ENCODE measurements at places on chromosomes 13 and 19.

DNA sequence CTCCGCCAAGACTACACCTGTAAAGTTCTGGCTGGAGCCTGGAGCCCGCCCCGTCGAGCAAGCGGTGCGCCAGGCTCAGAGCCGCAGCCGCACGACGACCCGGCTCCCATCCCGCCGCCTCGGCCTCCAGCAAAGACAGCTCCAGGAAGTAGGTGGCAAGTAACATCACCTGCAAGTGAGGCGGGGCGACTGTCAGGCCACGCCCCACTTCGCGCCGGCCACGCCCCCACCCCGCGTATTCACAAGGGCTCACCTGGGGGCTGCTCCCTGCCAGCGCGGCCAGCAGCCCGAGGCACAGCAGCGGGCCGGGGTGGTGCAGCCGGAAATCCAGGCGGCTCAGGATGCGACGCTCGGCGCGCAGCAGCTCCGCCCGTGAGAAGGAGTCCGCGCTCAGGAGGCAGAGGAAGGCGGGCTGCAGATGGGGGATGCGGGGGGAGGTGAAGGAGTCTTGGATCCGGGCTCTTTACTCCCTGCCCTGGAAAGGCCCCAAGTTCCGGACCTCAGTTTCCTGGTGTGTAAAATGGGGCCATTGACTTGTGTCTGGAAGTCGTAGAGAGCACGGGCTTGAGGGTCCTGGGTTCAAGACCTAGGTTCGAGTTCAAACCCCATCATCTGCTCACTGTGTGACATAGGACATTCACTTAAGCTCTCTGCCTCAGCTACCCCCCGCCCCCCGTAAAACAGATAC is 3.2 kb downstream of the CCNP start:
- no peak for DNase-seq

GRCh38 chr19:6826281-6826920 is 53.9 kb downstream of the VAV1 start:
- no peak for DNase-seq

GRCh38 chr13:32969516-32969941 is 46.7 kb upstream of the KL start:
- DNase-seq: no peak

DNA sequence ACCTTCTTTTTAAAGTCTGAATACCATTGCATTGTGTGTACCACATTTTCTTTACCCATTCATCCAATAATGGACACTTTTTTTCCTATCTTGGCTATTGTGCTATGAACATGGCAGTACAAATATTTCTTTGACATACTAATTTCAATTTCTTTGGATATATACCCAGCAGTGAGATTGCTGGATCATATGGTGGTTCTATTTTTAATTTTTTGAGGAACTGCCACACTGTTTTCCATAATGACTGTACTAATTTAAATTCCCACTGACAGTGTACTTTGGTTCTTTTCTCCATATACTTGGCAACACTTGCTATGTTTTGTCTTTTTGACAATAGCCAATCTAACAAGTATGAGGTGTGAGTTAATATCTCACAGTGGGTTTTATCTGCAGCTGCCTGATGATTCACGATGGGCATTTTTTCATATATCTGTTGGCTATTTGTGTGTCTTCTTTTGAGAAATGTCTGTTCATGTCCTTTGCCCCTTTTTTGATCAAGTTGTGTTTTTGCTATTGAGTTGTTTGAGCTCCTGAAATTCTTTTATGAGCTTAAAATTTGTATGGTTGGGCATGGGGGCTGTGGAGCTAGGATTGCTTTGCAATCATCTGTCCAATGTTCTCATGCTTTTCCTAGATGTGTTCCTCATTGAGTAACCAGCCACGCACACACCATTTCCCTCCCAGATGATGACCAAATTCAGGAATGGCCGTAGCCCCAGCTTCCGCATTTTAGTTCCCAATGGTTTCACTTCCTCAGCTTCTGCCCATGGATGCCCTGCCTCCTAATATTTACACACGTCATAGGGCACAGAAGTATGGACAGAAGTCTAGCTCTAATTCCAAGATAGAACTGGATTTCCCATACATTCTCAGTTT is 380.0 kb upstream of the SGCG start:
- DNase-seq: no peak

DNA sequence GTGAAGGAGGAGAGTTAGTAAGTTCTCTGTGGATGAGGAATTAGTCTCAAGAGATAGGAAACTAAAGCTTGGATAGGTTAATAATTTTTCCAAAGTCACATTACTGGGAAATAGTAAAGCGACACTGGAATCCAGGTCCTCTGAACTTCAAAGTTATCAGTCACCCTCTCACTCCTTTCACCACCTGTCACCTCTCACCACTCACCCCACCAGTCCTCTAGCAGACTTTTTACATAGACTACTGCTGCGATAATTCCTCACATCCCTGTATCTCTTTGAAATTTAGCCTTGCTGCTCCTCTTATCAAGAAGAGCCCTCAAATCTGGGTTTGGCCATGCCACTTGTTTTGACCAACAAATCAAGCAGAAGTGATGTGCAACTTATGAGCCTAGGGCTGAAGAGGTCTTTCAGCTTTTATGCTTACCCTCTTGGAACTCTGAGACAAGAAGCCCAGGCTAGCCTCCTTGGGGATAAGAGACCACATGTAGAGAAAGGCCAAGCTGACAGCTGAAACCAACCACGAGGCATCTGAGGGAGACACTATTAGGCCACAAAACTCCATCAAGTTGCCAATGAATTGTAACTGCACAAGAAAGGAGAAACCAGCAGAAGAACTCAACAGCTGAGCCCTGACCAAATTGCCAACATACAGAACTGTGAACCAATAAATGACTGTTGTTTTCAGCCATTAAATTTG is 41.2 kb downstream of the STARD13 start:
- DNase-seq: no peak

DNA sequence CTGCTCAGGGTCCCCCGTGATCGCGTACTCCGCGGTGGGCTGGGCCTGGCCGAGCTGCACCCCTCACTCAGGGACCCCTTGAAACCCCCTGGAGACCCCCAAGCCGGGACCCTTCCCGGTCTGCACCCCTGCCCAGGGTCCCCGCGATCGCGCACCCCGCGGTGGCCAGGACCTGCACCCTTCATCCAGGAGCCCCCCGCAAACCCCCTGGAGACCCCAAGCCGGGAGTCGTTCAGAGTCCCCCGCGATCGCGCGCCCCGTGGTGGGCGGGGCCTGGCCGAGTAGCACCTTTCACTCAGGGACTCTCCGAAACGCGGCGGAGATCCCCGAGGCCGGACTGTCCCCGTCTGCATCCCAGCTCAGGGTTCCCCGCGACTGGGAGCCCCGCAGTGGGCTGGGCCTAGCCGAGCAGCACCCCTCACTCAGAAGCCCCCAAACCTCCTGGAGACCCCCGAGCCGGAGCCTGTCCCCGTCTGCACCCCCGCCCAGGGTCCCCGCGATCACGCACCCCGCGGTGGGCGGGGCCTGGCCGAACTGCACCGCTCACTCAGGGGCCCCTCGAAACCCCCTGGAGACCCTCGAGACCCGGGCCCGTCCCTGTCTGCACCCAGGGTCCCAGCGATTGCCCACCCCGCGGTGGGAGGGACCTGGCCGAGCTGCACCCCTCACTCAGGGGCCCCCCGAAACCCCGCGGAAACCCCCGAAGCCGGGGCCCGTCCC is 748 bp downstream of the LMNB2 start:
- DNase-seq: no peak

GRCh38 chr19:40547836-40548235 is 28.8 kb upstream of the SHKBP1 start:
- DNase-seq: no peak

GRCh38 chr13:51360489-51360888 is 21.0 kb downstream of the SERPINE3 start:
- DNase-seq: no peak

- no peak for DNase-seq
Observed at GRCh38 chr13:26458196-26458749, 99.2 kb upstream of the WASF3 start.

- no peak for DNase-seq
Observed at GRCh38 chr19:16436780-16437332, 34.9 kb downstream of the EPS15L1 start.

DNA sequence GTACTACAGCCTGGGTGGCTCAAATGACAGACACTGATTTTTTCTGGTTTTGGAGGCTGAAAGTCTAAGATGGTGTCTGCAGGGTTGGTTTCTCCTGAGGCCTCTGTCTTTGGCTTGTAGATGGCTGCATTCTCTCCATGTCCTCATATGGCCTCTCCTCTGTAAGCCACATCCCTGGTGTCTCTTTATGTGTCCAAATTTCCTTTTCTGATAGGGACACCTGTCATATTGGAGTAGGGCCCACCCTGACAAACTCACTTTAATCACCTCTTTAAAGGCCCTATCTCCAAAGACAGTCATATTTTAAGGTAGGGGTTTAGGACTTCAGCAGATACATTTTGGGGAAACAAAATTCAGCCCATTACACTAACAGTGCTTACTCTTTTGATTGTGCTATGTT is 32.0 kb upstream of the WASF3 start:
- DNase-seq: no peak

DNA sequence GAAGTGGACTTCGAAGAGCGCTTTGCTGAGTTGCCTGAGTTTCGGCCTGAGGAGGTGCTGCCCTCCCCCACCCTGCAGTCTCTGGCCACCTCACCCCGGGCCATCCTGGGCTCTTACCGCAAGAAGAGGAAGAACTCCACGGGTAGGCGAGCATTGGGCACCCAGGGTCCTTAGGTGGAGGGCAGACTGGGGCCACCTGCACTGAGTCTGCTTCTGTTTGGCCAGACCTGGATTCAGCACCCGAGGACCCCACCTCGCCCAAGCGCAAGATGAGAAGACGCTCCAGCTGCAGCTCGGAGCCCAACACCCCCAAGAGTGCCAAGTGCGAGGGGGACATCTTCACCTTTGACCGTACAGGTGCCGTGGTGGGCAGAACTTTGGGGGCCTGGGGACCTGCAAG is 8.0 kb upstream of the PRR19 start:
- no peak for DNase-seq

DNA sequence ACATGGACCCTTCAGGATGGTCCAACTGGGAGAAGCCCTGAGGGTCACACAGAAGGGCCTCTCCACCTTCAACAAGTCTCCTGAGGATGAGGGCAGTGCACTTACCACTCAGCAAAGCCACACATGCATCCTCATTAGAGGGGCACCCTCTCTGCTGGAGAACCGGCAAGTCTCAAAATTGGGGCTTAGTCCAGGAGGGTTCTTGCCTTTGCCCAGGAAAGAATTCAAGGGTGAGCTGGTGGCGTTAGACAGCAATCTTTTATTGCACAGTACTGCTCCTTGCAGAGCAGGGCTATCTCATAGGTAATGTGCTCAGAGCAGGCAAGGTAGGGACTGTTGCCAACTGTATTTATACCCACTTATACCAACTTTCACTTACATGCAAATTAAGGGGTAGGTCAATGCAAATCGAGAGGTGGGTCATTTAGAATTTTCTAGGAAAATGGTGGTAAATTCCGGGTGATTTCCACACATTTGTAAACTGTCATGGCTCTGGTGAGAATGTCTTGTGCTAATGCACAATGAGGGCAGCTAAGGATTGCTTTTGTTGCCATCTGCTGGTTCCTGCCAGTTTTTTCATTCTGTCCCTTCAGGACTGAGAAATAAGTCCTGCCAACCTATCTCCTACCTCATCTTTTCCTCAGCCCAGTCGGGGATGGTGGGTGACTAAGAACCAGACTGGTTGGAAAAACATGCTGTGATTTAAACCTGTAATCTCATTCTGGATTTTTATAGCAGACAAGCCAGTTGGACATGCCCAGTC is 27.8 kb upstream of the IGSF23 start:
- no peak for DNase-seq

GRCh38 chr19:55348317-55349034 is 6.0 kb downstream of the COX6B2 start:
- no peak for DNase-seq

- no peak for DNase-seq
Observed at GRCh38 chr19:23305555-23305954, 55.4 kb upstream of the ZNF724 start.

DNA sequence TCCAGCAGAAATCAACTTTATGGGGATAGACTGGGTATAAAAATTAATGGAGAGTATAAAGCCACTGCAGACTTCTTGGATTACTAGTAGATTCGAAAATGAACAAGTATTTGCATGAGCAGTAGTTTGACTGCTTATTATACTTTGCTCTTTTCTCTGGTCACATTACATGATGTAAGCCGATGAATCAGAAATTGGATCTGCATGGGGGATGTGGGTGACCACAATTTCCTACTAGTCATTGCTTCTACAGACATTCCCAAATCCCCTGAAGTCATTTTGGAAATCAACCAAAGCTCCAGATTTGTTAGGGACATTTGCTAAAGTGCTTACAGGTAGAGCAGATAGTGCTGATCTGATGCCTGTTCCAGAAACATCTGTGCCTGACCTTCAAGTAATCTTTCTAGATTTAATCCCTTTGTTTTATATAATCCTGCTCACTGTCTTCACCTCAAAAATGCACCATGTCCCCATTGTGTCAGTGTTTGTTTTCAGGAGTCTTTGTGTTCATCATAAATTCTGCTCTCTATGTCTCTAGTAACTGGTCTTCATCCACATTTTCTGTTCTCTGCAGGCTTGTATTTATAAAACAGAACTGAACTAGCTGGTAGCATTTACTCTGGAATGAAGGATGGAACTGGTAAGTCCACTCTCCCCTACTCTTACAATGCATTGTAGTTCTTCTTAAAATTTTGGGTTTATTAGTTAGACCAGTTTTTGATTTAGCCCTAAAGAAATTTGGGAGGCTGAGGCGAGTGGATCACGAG is 201.5 kb upstream of the CSNK1A1L start:
- DNase-seq: no peak

DNA sequence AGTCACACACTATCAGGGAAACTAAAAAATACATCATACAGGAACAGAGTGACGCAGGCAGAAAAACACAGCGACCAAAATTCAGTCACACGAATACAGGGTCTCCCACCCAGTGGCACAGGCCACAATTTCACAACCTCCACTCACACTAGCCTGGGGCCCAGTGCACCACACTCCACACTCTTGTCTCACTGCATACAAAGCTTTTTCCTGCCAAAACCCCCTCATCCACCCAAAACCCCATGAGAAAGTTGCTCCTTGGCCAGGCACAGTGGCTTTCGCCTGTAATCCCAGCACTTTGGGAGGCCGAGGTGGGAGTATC is 1.2 kb downstream of the S1PR5 start:
- peak; percentile 26 for DNase-seq

- no peak for DNase-seq
Observed at GRCh38 chr13:50855681-50856080, 12.2 kb upstream of the DLEU7 start.

GRCh38 chr13:43446126-43446525 is 340.6 kb downstream of the ENOX1 start:
- DNase-seq: no peak

GRCh38 chr19:45376045-45376724 is 5.8 kb upstream of the ERCC2 start:
- DNase-seq: no peak

Data from stimulated activated CD8-positive, alpha-beta memory T cell treated with anti-CD3 and anti-CD28 coated beads, Interleukin-15, amount 100 ng/mL, for 4 hours (primary cell).